ENCODE measurements at places on chromosomes 3 and 15.

DNA sequence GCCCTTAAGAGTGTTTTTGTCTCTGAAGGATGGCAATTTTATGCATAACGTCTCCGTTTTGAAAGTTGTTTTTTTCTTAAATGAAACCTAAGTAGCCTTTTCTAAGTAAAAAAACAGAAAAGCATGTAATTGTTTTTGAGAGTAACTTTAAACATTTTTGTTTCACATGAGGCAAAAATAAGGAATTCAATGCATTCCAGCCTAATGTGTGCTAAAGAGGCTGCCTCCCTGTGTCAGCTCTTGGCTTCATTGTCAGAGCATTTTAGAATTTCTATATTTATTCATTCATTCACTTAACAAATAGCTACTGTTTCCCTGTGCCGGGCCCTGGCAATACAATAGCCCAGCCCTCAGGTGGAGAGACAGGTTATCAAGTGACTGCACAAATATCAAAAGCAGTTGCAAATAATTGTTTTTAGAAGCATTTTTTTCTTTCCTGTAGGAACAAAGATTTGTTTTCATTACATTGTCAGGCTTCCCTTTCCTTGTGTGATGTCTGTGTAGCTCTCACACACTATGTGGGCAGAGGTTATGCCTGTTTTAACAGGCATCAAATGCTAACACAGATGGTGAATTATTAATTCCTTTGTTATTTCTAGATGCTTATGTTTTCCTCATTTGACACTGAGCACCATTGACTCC is 81.9 kb downstream of the CCK start:
- DNase-seq: no peak

DNA sequence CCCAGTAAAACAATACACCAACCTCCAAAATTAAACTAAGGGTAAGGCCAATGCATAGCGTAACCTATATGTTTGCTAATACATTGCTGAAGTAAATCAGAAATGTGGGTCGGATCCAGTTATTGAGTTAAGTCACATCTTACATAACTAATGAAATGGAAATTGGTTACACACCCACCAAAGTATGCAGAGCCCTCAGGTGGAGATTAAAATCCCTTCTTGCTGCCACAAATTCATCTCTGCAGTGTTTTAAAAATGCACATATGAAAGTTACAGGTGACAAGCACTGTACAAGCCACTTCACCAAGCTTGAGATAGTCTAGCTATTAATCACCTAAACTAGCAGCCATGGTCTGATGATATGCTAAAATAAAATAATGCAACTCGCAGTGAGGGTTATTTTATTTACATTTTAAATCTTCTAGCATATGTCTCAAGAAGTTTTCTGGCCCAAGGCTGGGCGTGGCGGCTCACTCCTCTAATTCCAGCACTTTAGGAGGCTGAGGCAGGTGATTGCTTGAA is 130.6 kb downstream of the AQP9 start:
- DNase-seq: no peak

GRCh38 chr3:4906107-4906621 is 73.1 kb upstream of the BHLHE40 start:
- no peak for DNase-seq

DNA sequence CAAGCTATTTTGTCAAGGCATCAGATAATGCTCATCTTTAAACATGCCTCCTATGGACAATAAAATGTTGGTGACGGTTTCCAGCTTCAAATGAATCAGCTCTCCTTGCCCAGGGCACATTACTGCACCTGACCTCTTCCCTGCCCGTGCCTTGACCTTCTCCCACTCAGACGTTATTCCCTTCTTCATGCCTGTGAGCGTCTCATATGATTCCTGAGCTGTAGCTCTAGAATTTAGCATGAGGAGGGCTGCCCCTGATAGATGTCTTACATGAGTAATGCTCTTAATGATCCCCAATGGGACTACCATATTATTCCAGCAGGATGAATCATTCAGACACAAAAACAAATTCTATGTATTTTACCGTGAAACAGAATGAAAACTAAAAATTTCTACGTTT is 762.7 kb downstream of the ROBO1 start:
- DNase-seq: no peak

DNA sequence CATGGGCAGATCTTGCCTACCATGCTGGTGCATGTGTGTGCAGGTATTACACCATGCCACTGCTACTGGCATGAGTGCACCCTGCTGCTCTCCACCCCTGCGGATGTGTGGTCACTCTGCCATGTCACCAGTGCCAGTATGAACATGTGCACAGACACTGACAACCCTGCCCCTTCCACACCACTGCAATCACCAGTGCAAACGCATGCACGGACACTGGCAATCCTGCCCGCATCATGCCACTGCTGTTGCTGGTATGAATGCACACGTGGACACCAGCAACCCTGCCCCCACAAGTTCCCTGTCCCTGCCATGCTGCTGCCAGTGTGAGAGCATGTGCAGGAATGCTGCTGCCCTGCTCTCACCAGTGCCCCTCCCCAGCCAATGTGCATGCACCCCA is 24.8 kb upstream of the TUBGCP5 start:
- no peak for DNase-seq

DNA sequence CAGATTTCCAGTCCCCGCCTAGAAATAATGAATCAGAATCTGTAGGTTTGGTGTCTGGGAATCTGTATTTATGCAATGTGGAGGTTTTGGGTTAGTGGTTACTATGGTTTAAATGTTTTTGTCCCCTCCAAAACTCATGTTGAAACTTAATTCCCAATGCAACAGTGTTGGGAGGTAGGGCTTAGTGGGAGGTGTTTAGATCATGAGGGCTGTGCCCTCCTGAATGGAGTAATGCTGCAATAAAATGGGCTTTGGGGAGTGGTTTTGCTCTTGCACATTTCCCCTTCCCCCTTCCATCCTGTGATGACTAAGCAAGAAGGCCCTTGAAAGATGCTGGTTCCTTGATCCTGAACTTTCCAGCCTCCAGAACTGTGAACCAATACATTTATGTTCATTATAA is 9.2 kb upstream of the RFC4 start:
- peak; percentile 71 for DNase-seq

DNA sequence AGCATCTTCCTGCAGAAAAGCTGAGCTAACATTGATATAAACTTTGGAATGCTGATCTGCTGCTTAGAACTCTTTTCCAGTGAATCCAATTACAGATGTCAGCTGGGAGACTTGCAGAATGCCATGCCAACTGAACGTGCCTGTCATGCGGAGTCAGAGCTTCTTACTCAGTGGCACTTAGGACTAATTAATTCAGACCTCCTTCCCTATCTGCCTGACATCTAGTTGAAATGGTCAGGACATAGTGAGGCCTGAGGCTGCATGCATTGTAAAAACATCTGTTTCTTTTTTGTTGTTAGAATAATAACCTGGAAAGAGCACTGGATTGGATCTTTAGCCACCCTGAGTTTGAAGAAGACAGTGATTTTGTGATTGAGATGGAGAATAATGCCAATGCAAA is 112.6 kb downstream of the USP13 start:
- DNase-seq: no peak

GRCh38 chr3:146921693-146922092 is 316.5 kb upstream of the PLSCR5 start:
- no peak for DNase-seq

GRCh38 chr3:25897019-25897418 is 107.1 kb downstream of the OXSM start:
- DNase-seq: no peak

DNA sequence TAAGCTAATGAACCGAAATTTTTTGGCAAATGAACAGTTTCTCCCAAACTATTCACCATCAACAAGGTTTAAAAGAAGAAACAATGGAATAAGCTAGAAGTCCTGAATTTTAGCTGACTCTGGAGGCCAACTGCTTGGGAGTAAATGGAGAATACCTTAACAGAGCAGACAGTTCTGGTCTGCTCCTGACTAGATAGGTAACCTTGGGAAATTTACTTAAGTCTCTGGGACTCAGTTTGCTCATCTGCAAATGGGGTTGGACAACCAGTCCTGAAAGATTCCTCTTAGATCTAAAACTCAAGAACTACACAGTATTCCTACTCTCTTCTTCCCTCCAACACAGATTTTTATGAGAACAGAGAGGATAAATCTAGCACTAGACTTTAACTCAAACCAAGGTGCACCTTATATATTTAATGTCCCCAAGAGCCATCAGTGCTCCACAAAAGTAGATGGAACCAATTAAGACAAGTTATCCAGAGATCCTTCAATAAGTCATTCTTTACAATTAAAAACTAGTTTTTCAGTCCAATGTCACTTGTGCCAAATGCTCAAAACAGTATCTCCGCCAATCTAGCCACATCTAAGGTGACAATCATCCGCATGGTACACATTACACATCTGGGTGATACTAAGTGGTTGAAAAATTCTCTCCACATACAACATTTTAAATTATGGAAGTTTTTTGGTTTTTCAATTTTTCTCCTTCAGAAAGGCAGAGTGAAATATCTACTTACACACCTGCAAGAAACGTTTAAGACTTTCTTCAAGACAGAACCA is 1.5 kb downstream of the RHOA start:
- DNase-seq: no peak

GRCh38 chr3:179432021-179432420 is 19.2 kb downstream of the GNB4 start:
- peak; percentile 76 for DNase-seq

- DNase-seq: peak; percentile 75
Measured at GRCh38 chr3:197186887-197187588, 111.4 kb downstream of the DLG1 start.

DNA sequence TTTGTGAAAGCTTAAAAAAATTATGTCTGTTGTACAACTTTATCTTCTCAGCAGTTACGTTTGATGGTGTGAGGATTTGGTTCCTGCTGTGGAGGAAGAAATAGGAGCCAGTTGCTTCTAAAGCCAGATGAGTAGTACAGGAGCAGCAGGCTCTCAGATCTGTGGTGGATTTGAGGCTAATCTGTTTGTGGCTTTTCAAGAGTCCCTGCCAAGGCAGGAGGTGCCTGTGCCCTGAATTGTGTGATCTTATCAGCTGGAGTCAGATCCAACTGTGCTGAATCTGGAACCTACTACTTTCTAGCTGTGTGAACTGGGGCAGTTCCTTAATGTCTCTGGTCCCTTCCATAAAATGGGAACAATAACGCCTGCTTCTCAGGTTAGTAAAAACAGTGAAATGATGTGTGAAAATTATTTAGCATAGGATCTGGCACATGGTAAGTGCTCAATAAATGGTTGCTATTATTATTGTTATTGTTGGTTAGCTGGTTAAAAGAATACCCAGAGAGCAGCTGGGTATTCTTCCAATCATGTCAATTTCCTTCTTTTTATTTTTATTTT is 7.7 kb downstream of the CLDN11 start:
- DNase-seq: no peak

- DNase-seq: no peak
Measured at GRCh38 chr3:71211083-71211482, 372.4 kb downstream of the FOXP1 start.

DNA sequence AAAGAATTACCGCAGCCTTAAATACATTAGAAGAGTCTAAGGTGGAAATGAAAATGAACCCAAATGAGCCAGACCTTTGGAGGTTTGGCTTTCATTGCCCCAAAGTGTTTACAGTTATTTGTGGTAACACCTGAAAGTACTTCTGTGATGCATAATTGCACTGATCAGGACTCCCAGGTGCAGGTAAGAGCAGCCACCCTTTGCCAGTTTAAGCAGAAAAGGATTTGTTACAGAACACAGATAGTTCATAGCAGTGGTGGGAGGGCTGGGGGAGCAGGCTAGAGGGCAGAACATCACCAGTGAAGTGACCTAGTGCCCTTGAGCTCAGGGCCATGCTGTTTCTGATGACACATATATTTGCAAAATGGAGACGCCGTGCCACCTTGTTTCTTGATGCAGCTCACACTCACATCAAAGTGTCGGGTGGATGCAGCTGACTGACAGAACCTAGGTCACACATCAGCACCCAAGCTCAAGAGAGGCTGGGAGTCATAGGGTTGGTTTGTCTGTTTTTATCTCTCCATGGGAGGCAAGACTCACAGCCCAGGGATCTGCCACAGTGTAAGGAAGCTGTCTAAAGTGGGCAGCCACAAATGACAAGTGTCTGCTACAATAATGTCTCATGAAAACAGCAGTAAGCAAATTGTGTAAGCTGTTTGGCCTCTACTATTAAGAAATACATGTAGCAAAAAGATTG is 49.1 kb downstream of the NEK11 start:
- no peak for DNase-seq

DNA sequence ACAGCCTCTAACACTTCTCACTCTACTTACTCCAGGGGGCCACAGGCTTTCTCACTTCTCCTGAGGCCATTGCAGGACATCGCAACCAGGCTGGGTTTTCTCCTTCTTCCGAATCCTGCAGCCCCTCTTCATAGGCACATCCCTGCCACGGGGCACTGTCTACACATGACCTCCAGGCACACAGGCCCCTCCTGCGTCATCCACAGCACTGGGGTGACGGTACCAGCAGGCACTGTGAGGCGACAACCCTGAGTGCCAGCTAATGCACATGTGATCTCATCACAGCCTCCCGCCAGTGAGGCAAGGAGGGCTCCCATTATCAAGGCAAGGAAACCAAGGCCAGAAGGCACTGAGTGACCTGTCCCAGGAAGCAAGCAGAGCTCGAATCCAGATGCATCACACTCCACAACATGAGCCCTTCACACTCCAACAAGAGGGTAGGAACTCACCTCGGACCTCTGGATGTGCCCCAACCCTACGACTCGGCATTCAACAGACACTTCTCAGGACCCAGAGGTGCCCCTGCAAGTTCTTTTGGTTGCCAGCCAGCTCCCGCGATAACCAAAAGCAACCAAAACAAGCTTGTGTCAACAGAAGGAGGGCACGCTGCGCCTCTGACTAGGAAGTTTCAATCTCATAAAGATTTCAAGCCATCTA is 16.7 kb downstream of the FAM174B start:
- no peak for DNase-seq

- no peak for DNase-seq
Measured at GRCh38 chr15:66085128-66085527, 168.4 kb downstream of the MEGF11 start.

DNA sequence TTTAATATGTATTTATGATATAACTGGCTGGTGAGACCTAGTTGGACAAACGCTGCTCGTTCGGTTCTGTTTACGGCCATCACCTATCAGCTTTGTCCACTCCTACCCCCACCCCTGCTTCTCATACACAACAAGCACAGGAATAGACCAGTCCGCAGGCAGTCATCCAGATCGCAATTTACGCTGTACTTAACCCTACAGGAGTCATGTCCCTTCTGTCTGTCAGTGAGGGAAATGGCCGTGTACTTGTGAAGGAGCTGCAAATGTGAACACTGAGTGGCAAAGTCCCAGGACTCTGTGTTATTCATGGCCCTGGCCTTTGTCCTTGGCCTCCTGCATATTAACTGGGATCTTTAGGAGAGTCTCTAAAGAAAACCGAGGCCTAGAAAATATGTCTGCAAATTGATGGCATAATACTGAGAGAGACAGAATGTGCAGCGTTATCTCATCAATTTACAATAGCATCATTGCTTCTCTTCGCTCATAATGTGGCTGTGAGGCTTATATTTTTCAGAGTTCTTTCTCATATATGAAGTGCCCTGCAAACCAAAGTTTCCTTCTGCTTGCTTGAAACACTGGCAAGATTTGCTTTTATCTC is 7.2 kb upstream of the ABHD10 start:
- no peak for DNase-seq

DNA sequence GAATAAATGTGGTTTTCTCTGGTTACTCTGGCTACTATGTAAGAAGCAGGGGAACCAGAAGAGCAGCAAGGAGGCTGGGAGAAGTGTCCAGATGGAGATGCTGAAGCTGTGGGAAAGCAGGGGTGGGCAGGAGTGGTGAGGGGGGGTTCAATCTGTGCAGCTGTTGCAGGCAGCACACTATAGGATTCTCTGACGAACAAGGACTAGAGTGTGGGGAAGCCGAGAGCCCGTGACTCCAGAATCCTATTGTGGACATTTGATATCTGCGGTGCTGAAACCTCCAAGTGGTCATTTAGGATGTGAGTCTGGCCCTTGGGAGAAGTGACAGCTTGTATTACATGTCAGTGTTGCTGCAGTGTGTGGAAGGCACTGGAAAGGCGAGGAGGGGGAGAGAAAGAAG is 60.5 kb downstream of the GABRB3 start:
- DNase-seq: no peak
